ENCODE measurements at places on chromosomes 12 and 14.
A peak's percentile ranks its signal among the peaks of the same experiment; 100 is the strongest.

DNA sequence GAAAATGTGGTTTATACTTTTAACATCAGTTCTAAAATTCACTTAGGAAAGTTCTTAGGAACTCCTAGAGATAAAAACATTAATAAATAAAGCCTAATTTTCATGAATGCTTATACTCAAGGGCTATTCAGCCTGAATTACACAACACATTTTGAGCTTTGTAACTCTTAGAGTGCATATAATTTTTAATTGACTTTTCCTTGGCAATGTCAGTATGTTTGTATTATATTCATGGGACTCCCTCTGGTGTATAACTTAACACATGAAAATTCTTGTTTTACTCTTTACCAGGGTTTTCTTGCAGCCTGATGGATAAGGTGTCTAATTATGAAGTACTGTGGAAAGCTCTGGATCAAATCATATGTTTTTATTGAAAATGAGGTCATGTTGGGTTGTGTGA, 150.6 kb upstream of the HMGA2 start:
- no peak for DNase-seq

DNA sequence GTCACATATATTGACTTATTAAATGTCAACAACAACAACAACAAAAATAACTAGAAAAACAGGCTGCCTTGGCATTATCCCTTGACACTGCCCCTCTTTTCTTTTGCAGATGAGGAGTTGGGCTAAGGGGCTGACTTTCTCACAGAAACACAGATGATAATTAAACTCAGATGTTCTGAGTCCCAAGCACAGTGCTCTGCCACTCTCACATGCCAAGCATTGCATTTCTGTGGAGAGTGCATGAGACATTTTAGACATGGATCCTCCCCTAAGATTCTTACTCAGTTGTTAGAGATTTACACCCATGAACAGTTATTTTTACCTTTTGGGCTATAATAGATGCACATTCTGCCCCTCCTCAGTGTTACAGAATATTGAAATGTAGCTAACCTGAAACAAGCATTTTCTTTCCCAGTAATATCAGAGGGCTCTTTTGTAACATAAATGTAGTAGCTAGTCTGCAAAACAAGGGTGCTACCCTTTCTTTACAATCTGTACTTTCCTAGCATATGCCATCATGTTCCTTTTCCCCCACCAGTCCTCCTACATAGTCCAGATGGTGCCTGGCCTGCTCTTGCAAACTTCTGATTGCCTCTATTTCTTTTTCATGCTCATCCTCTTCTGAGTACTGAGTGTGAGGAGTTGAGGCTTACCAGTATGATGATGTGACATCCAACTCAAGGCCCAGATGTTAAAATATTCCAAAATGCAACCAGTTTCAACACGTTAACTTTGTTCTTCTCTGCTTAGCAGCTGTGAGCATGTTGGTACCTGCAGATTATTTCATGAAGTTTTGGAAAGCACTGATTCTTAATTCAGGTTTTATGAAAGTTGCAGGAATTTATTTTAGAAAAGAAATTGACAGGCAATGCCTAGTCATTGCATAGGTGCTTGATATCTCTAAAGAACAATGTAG, 125.0 kb upstream of the ATP2B1 start:
- no peak for DNase-seq

GRCh38 chr12:124396544-124397398, 101.9 kb downstream of the RFLNA start:
- no peak for DNase-seq

- no peak for DNase-seq
These were observed 33.2 kb upstream of the CD69 start for GRCh38 chr12:9793779-9794395.

DNA sequence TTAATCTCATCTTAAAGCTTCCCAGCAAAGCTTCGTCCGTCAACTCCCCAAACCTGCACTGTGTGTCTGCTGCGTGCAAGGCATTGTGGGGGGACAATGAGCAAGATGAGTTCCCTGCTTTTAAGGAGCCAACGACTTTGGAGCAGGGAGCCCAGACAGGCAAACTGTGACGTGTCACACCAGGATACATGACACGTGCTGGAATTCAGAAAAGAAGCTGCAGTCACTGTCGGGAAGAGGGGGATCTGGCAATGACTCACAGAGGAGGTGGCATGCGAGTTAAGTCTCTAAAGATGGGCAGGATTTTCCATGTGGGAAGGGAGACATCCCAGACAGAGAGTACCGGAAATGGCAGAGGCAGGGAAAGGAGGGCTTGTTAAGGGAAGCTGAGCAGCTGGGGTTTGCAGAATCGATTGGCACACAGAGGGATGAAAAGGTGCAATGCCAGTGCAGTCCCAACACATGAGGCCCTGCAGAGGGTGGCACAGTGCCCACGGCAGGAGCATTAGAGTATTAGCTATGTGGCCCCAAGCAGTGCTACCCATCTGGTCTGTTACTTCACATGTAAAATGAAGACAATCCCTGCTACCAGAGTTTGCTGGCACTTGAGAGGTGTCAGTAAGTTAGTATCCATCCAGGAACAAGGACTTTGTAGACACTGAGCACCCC, 52.9 kb downstream of the SETD3 start:
- no peak for DNase-seq

- DNase-seq, result no peak
These were observed 11.5 kb downstream of the RSRC2 start for GRCh38 chr12:122515275-122515674.

GRCh38 chr14:103641161-103641560, 12.2 kb downstream of the KLC1 start:
- no peak for DNase-seq

- DNase-seq, result no peak
These were observed 637.7 kb upstream of the TMEM132C start for GRCh38 chr12:127629066-127629820.

- no peak for DNase-seq
These were observed 3.5 kb upstream of the PTPN6 start for GRCh38 chr12:6947615-6948014.

- DNase-seq, result no peak
These were observed 63.2 kb downstream of the ATP2B1 start for GRCh38 chr12:89645434-89645833.

DNA sequence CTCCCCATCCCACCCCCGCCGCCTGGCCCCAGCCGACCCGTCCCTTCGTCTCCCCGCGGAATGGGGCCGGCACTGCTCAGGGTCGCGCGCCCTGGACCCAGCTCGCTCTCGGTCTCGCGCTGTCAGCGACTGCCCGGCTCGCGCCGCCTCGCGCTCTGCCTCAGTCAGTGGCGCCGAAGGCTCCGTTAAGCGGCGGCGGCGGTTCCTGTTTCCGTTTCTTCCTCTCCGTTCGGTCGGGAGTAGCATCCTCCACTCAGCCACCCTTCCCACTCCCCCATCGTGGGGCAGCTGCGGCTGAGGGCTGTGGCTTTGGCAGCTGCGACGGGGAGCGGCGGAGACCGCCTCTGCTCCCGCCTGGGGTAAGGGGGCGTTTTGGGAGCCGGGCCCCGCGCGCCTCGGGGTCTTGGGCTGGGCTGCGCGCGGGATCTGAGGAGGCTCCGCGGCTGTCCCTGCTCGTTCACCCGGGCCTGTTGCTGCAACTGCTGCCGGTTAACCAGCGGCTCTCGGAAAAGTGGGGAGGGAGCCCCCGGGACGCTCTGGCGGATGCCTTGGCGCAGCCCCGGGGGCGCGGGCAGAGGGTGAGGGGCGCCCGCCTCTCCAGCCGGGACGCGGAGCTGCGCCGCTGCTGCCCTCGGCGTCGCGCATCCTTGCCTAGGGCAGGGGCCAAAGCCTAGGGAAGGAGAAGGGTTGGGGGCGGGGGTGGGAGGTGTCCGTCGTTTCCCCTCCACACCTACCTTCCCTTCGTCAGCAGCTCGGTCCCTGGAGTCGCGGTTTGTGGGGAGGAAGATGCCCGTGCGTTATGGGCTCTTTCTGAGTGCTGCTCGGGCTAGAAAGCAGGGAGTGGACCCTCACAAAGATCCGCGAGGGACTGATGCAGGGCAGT, 567 bp downstream of the FUT8 start:
- peak; percentile 69 for DNase-seq

GRCh38 chr14:70771781-70772212, 37.5 kb downstream of the MAP3K9 start:
- DNase-seq, result peak; percentile 60

DNA sequence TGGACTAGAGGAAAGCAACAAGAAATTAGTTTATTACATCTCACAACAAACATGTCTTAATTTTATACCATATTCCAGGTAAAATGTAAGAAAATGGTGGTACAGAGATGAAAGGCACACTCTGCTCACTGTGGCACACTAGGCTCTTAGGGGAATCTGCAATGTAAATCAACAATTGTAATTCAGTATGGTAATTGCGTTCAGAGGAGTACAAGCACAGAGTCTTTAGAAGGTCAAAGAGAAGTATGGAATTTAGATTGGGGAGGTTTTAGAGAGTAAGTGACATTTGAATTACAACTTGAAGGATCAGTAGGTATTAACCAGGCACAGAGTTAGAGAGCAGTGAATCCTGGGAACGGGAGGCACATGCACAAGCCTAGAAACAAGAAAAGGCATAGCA, 694.0 kb upstream of the USP15 start:
- peak; percentile 1 for DNase-seq

DNA sequence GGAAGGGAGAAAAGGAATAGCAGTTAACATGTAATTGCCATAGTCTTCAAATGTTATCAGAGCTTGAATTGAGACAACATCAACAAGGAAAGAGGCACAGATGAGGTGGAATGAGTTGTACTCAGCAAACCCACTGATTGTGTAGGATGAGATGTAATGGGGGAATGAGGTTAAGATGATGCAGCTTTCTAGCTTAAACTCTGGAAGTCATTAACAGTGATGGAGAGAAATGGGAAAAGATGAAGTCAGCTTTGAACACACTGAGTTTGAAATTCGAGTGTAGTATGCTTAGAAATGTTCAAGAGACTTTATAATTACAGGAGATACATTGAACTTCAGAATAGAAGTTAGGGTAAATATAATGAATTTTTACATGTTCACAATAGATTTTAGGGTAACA, 106.9 kb downstream of the PRKD1 start:
- no peak for DNase-seq

DNA sequence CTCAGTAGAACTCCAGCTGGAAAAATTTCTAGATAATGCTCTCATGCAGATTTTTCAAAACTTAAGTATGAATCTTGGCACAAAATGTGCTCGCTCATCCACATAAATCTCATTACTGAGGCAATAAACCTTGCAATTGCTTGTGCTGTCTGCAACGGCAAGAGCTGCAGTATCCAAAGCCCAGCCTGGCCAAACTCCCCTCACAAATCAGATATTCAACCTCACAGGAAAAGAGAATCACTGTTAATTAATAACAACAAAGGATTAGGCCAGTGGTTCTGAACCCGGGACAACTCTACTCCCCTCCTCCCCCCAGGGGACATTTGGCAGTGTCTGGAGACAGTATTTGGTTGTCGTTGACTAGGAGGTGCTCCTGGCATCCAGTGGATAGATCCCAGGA, 19.2 kb upstream of the CORO1C start:
- DNase-seq, result no peak

DNA sequence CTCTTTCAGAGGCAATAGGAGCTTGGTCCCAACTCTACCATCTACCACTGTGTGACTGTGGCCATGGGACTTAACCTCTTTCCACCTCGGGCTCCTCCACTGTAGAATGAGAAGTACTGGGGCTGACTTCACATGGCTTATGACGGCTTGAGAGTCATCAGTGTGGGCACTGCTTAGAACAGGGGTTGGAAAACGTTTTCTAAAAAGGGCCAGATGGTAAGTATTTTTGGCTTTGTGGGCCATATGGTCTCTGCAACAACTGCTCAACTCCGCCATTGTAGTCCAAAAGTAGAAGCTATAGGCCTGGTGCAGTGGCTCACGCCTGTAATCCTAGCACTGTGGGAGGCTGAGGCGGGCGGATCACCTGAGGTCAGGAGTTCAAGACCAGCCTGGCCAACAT, 69.2 kb upstream of the LTA4H start:
- DNase-seq, result no peak

GRCh38 chr12:114954511-114955055, 270.6 kb upstream of the TBX3 start:
- DNase-seq, result no peak

GRCh38 chr12:105076913-105077312, 7.3 kb downstream of the ALDH1L2 start:
- no peak for DNase-seq

DNA sequence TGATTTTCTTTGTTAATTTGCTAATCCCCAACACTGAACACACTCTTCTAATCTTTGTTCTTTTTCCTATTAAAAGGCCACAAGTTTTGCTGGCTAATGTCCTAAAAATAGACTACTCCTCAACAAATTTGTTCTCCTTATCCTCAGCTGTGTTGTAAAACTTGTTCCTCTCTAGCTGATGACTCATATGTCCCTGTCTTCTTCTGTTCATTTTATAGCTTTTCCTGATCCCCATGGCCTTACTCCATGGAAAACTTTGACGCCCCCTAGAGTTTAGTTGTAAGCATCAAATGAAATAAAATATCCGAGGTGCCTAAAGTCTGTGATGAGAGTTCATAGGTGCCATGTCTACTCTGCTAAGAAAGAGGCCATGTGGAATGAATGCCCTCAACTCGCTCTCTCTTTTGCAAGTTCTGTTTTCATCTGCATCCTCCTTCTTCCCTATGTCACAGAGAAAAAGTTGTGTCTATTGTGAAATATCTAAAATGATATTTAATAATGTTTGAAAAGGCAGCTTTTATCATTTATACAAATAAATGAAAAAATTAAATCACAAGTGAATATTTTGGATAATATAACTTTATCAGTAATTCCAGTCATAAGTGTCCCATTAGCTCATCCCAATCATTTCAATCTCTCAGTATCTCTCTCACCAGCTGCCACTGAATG, 237.9 kb downstream of the IPO8 start:
- DNase-seq, result peak; percentile 25

GRCh38 chr12:69468237-69469026, 1.8 kb upstream of the FRS2 start:
- no peak for DNase-seq

- no peak for DNase-seq
These were observed 10.3 kb downstream of the WASHC3 start for GRCh38 chr12:102051431-102051965.

DNA sequence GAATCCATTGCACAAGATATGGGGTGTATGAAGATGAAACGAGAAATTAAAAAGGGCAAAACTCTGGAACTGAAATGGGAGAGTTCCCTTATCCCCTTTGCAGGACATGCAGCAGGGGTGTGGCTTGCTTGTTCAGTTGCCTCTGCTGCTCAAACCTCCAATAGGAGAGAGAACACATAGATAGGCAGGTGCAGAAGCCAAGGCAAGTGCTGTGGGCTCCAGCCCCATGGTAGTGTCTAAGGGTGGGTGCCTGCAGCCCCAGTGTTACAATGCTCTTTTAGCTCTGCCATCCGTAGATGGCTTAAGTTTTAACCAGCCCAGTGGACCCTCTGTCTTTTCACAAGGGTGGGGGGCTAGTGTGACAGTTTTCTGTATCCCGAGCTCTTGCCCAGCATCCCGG, 69.7 kb downstream of the CMAS start:
- no peak for DNase-seq

Data from H7 (cell line).